ENCODE measurements at places on chromosomes 1 and 21.

GRCh38 chr1:116436611-116436970 lies 63.5 kb downstream of the ATP1A1 start:
- no peak for DNase-seq

- DNase-seq, result no peak
Measured at GRCh38 chr1:220371324-220371723, 99.1 kb upstream of the RAB3GAP2 start.

GRCh38 chr1:47184090-47184821 lies 5.6 kb downstream of the PDZK1IP1 start:
- DNase-seq, result no peak

GRCh38 chr1:64392109-64392508 lies 77.8 kb upstream of the CACHD1 start:
- no peak for DNase-seq

GRCh38 chr1:20143318-20143717 lies 4.2 kb downstream of the PLA2G2F start:
- DNase-seq, result no peak

DNA sequence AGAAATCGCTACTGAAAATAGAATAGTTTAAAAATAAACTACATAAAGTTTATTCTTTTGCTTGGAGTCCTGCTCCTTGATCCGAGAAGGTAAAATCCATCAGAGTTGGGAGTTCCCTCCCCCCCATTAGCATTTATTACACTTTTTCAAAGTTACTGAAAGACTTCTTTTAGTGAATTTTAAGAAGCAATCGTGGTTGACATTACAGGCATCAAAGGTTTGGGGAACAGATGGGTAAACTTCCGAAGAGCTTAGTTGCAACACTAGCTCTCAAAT lies 31.0 kb upstream of the NFIA start:
- DNase-seq, result no peak

GRCh38 chr1:201015551-201016091 lies 7.9 kb downstream of the KIF21B start:
- no peak for DNase-seq

GRCh38 chr21:31348188-31348587 lies 4.1 kb upstream of the TIAM1 start:
- DNase-seq, result no peak

DNA sequence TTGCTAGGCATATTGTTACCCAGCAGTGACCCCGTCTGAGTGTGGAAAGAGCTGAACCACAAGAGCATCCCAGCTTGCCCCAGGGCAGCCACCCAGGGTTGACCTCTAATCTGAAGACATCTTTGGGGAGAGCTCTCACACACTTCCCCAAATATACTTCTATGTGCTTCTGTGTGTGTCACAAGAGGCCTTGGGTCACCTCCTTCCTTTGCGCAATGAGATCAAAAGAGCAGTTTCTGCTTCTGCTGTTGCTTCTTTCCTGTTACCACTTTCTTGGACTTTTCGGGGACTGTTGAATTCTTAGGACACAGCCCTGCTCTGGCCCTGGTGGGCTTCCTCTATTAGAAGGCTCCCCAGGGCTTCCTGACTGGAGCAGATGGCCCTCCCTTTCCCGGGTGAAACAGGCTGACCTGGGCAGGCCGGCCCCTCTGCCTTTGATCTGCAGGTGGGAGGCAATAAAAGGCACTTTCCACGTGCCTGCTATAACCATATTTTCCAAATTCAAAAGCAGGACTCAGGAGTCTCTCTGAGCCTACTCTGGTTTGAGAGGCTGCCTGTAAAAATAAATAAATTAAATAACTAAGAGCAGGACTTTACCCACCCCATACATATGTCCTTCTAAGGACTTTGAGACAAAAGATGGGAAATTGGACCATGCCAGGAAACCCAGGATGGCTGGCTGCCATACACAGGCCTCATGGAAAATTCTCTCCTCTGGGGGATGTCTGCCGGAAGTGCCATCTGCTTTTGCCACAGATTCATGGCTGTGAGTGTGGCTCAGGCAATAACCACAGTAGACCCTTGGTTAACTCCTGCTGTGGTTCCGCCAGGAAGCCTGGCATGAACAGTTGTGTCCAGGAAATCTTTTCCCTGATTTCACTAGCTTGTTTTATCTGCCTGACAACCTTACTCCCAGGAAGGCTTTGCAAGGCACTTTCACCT lies 28.3 kb upstream of the RCSD1 start:
- no peak for DNase-seq

- no peak for DNase-seq
Measured at GRCh38 chr1:40901886-40902852, 40.0 kb upstream of the CITED4 start.

DNA sequence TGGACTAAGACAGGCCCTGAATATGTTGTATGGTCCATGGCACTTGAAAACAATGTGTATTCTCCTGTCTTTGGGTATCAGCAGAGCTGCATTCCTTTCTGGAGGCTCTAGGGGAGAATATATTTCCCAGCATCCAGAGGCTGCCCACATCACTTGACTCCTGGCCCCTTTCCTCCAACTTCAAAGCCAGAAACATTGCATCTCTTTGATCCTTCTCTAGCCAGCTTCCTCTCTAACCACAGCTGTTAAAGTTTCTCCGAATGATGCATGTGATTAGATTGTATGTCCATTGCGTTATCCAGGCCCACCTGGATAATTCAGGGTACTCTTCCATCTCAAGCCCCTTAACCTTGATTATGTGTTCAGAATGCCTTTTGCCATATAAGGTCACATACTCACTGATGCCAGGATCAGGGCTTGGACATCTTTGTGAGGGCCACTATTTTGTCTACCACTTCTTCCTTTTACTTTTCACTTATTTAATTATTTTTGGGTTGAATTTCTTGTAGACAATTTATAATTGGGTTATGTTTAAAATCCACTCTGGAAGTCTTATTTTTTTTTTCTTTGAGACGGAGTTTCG lies 5.3 kb downstream of the CHD1L start:
- DNase-seq, result no peak

GRCh38 chr1:202329891-202330290 lies 11.8 kb downstream of the UBE2T start:
- no peak for DNase-seq

- no peak for DNase-seq
Measured at GRCh38 chr1:182206626-182207239, 145.2 kb upstream of the ZNF648 start.

GRCh38 chr1:47527653-47528272 lies 89.9 kb downstream of the FOXD2 start:
- DNase-seq, result no peak

GRCh38 chr1:169568497-169568896 lies 17.8 kb downstream of the F5 start:
- no peak for DNase-seq

GRCh38 chr1:82405333-82405732 lies 604.6 kb downstream of the ADGRL2 start:
- DNase-seq, result no peak

DNA sequence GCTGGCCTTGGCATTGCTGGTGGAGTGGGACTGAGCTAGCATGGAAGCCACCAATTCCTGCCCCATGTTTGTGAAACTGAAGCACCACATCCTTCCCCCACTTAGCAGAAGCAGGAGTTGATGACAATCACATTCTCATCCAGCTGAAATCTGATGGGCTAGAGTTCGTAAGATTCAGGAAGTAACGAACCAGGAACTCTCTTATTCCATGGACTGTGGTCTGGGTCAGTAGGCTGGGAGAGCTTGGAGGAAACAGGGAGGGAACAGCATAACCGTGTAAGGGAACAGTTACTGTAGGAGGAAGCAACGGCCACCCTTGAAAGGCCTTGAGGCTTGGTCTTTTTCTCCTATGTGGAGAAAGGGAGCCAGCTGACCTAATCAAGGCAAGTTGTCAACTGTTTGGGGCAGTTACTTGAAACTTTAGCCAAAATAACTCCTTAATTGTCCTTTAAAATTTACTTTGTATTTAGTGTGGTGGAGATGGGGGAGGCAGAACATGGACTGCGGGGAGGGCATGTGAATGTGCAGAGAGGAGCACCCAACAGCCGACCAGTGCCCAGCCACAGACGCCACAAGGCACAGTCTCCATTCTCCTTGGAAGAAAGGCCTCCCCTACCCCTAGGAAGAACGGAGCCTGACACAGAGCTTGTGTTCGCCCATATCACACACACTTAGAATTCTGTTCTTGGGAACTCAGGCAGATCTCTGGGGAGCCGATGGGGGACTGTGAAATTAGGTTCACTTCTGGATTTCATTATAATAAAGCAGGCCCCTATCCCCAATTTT lies 2.0 kb upstream of the COQ8A start:
- DNase-seq, result no peak

DNA sequence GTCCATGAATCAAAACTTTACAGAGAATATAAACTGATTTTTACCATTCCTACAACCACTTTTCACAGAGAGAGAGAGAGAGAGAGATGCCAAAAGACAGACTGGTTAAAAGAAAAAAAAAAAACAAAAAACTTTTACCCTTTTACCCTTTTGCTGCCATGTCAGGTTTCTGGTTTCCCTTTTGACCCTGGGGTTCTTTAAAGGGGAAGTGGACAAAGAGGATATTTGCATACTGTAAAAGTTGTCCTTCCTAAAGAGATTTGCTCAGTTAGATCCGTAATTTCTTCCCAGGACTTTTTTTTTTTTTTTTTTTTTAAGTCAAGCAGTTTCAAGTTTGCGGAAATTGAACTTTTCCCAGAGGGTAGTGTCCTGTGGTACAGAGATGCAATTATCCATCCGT lies 287.8 kb upstream of the RGS18 start:
- DNase-seq, result no peak

DNA sequence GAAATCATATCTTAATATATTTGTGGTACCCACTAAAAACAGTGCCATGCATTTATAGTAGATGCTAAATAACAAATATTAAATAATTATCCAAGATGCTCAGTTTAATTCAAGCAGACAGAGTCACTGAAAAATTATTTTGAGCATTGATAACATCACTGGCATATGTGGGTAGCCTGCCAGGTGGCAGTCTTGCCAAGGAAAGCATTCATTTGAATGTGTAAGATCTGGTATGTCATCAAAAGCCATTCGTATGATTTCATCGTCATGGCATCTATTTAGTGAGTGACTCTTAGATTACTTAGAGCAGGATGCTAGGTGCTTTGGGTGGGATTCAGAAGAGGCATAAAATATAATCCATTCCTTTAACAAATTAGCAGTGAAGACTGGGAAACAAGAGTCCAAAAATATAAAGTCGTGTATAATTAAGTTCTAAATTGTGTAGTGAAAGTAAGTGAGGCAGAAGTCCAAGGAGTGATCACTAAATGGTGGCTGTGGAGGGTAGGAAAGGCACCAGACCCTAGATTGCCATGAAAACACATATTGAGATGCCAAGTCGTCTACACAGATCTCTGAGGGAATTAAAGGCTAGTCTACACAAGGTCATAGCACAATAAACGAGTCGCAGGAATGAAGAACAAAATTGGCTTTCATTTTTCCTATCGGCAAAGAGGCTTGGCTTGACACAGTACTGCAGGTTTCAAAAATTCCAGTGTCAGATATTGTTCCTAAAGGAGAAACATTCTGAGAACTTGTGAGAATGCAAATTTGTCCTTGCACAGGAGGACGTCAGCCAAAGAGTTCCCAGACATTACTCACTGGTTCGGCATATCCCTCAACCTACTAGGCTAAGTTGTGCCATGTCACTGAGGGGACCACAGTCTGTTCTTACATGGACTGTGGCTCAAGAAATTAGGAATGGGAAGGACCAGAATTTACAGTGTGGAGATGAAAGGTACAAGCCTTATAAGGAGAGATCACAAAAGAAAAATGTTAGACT lies 130.8 kb downstream of the LYPLAL1 start:
- no peak for DNase-seq

DNA sequence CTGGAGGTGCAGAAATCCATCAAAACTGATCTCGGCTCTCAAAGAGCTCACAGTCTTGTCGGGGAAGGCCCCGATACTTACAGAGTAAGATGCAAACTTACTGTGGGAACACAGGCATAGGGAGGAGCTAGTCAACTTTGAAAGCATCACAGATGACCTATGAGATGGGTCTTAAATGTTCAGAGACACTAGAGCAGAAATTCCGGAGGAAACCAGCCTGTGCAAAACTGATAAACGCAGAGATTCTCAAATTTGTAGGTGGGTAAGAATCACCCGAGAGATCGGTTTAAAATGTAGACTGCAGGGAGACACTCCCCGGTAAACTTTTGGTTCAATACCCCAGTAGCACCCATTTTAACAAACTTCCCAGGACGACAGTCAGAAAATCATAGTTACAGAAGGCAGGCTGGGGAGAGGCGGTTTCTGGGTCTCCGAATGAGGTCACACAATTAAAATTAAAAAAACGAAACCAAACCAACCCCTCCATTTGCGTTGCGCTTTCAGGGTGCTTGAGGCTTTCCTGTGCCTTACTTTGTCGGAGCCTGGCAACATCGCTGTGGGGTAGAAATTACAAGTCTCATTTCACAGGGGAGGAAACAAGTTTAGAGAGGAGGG lies 755 bp upstream of the THRAP3 start:
- peak; percentile 21 for DNase-seq

DNA sequence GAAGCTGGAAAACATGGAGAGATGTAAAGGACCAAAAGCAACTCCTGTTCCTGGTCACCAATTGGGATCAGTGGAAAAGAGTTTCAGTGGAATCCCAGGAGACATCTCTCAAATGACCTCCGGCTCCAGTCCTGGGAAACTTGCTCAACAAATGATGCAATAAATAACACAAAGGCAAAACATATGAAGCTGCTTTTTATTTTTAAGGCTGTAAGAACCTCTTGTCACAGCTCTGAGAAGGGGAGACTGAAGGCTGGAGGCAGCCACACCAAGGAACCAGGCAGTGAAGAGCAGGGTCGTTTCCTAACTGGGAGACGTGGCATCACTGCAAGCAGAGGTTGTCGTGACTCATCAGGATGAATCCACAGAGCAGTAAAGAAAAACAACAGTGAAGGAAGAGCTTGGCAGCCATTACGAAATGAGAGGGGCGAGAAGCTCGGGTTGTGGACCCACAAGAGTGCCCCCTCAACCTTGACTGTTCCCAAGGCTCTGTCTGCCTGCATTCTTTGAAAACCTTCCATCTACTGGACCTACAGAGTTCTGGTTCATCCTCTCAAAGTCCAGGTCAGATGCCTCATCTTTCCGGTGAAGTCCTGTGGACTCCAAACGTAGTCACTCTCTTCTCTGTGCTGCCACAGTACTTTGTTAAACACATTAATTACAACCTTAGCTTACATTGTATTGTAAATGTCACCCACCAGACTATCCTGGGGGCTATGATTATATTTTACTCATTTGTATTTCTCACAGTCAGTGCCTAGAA lies 32.1 kb downstream of the JAK1 start:
- DNase-seq, result no peak

DNA sequence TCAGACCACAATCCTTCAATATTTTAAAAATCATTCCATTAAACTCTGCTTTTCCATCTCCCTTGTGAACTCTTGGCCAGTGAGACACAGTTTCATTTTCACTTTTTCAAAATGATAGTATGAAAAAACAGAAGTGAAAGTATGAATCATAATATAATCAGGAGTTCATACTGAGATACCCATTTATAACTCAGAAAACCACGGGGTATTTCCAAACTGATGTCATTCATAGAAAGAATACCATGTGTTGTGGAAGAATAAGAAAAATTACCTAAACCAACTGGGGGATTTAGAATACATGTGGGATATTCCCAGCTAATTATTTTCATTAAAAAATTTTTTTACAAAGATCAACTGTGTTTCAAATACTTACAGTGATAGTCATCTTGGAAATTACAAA lies 149.9 kb downstream of the MRPL39 start:
- no peak for DNase-seq

GRCh38 chr1:230567221-230567575 lies 75.1 kb upstream of the COG2 start:
- no peak for DNase-seq

- no peak for DNase-seq
Measured at GRCh38 chr1:28097100-28097472, 8.7 kb upstream of the EYA3 start.

GRCh38 chr1:112172294-112172882 lies 182.9 kb upstream of the KCND3 start:
- no peak for DNase-seq

- DNase-seq, result no peak
Measured at GRCh38 chr1:18166341-18166740, 58.7 kb downstream of the IGSF21 start.
